ENCODE measurements at places on chromosomes 4 and X. TPM values are rescaled to one million over a fixed set of nuclear protein-coding genes. Genes with fewer than 3 reads are reported as not detected.

GDPD2 gene
- not detected for polyA plus RNA-seq

- no peak for DNase-seq
- peaks cover 13% of the 10 kb centered on the region for H3K36me3 ChIP-seq
- no peak overlapping the region for H3K27ac ChIP-seq
- H3K27me3 ChIP-seq, result peaks cover 2% of the 10 kb centered on the region
- H3K4me3 ChIP-seq, result no peak overlapping the region
These were observed 178.8 kb downstream of the DCLK2 start for GRCh38 chr4:150256841-150257730.

- H3K27ac ChIP-seq, result no peak overlapping the region
- H3K36me3 ChIP-seq, result no peaks in the 10 kb centered on the region
- no peaks in the 10 kb centered on the region for H3K4me1 ChIP-seq
- H3K27me3 ChIP-seq, result peaks cover 9% of the 10 kb centered on the region
These were observed 167.2 kb upstream of the WDR1 start for GRCh38 chr4:10283761-10284160.

DNA sequence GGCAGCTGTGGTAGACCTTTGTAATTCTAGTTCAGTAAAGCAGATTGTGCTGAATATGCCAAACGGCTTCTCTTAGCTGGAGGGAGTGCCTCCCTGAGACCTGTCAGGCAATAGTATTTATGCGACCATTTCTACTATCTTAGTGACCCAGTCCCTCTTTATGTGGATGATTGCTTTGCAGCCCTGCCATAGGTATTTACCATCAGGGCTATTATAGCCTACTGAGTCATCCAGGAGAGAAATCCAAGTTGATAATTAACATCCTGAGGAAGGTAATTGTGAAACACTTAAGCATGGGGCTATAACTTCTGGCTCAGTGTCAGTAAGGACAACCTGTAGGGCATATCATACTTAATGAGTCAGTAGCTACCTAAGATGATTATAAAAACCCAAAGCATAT is 103.9 kb upstream of the MAOA start:
- no peak overlapping the region for H3K27ac ChIP-seq
- no peak overlapping the region for H3K4me3 ChIP-seq
- no peaks in the 10 kb centered on the region for H3K4me1 ChIP-seq
- no peak for DNase-seq
- H3K27me3 ChIP-seq, result peaks cover 5% of the 10 kb centered on the region

DNA sequence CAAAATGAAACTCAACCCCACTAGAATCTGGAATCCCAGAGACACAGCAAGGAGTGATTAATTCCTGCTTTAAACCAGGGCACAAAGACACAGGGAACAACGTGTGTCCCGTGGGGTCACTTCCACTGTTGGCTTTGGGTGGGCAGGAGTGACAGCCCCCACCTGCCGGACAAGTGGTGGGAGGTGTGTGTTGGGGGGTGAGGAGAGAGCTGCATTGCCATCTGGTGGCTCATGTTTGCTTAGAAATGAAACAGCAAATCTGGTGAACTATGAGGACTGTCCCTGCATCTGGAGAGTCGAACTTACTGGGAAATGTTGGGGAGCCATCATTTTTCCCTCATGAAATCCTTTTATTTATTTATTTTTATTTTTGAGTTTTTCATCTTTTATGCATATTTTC is 75.9 kb upstream of the AFAP1 start:
- H3K4me1 ChIP-seq, result no peaks in the 10 kb centered on the region
- H3K4me3 ChIP-seq, result no peak overlapping the region
- no peaks in the 10 kb centered on the region for H3K36me3 ChIP-seq
- no peak overlapping the region for H3K27ac ChIP-seq
- peaks cover 10% of the 10 kb centered on the region for H3K27me3 ChIP-seq
- no peak for DNase-seq

DNA sequence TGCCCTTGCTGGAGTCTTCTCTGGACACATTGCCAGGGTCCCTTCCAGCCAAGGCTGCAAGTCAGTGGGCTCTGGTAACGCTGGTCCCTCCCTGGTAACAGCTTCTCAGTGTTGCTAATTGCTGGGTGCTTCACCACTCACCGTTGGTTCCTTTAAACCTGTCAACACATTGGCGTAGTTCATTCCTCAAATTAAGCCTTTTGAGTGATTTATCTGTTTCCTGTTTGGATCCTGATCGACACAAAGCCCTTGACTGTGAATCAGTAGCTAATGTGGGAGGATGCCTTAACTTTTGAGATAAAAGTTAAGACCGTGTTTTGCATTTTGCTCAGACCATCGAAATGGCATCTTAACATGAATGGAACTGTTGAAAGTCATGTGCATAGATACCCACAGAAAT is 125.9 kb downstream of the AMELX start:
- H3K27me3 ChIP-seq, result peaks cover 1% of the 10 kb centered on the region
- H3K4me3 ChIP-seq, result no peak overlapping the region
- peaks cover 6% of the 10 kb centered on the region for H3K4me1 ChIP-seq
- no peak for DNase-seq
- H3K27ac ChIP-seq, result no peak overlapping the region
